ENCODE measurements at places on chromosomes 7 and 10. TPM values are rescaled to one million over a fixed set of nuclear protein-coding genes. Genes with fewer than 3 reads are reported as not detected.

- H3K27ac ChIP-seq = no peak overlapping the region
- no peaks in the 10 kb centered on the region for H3K36me3 ChIP-seq
- DNase-seq = no peak
- peaks cover 6% of the 10 kb centered on the region for H3K4me1 ChIP-seq
- H3K27me3 ChIP-seq = no peaks in the 10 kb centered on the region
Observed at GRCh38 chr10:74898201-74898976, 72.0 kb downstream of the KAT6B start.

The ZNF107 gene
- total RNA-seq = 33.1 TPM

DNA sequence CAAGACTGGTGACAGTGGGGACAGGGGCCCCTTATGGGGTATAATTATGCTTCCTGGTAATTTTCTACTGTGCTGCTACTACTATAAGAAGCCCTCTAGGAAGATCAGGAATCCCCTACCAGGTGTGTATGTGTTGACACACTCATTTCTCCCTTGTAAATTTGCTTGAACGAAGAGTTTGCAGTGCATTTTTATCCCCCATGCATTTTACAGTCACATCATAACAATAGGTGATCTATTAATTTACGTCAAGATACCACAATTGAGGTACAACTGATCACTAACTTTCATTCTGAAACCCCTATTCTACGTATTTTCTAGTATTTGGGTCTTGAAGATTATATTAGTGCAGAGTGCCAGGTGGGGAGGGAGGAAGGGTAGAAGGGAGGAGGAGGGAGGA lies 252.2 kb downstream of the NSUN6 start:
- H3K27ac ChIP-seq = no peak overlapping the region
- H3K36me3 ChIP-seq = no peaks in the 10 kb centered on the region
- no peak for DNase-seq
- H3K4me3 ChIP-seq = no peak overlapping the region
- no peaks in the 10 kb centered on the region for H3K27me3 ChIP-seq
- H3K4me1 ChIP-seq = no peaks in the 10 kb centered on the region

GRCh38 chr10:32148864-32149251 lies 92.6 kb upstream of the KIF5B start:
- no peak overlapping the region for H3K4me3 ChIP-seq
- H3K27ac ChIP-seq = peak overlapping the region; percentile 68
- DNase-seq = no peak
- no peaks in the 10 kb centered on the region for H3K27me3 ChIP-seq
- H3K4me1 ChIP-seq = no peaks in the 10 kb centered on the region

- no peaks in the 10 kb centered on the region for H3K27me3 ChIP-seq
- H3K27ac ChIP-seq = no peak overlapping the region
- no peak overlapping the region for H3K4me3 ChIP-seq
- no peaks in the 10 kb centered on the region for H3K4me1 ChIP-seq
Observed at GRCh38 chr7:17583786-17584185, 285.3 kb downstream of the AHR start.

- H3K27me3 ChIP-seq = no peaks in the 10 kb centered on the region
- no peak for DNase-seq
- H3K36me3 ChIP-seq = no peaks in the 10 kb centered on the region
- H3K4me3 ChIP-seq = no peak overlapping the region
Observed at GRCh38 chr7:139722604-139723003, 55.2 kb downstream of the HIPK2 start.

- no peak for DNase-seq
- no peaks in the 10 kb centered on the region for H3K36me3 ChIP-seq
- no peaks in the 10 kb centered on the region for H3K4me1 ChIP-seq
- H3K27me3 ChIP-seq = no peaks in the 10 kb centered on the region
- no peak overlapping the region for H3K4me3 ChIP-seq
- no peak overlapping the region for H3K27ac ChIP-seq
Observed at GRCh38 chr7:132291481-132291880, 284.8 kb downstream of the PLXNA4 start.

- no peaks in the 10 kb centered on the region for H3K36me3 ChIP-seq
- H3K4me1 ChIP-seq = no peaks in the 10 kb centered on the region
- peak; percentile 29 for DNase-seq
- H3K27ac ChIP-seq = peak overlapping the region; percentile 88
- H3K27me3 ChIP-seq = no peaks in the 10 kb centered on the region
Observed at GRCh38 chr7:111931016-111931517, 275.1 kb downstream of the DOCK4 start.

DNA sequence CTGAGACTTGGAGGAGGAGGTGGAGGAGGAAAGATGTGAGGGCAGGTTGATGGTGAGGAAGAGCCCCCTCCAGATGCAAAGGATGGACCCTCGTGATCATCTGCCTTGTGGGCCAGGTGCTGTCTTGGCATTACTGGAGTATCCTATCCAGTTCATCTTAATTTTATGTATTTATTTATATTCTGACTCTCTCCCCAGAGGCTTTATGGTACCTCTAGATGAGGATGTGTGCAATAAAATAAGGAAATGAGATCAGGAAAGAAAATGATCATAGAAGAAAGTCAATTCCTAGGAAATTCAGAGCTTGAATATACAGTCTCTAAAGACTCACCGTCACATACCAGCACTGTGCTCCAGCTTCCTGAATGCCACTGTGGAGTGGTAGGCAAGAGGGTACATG lies 94.1 kb downstream of the LRRC18 start:
- H3K4me3 ChIP-seq = no peak overlapping the region
- no peaks in the 10 kb centered on the region for H3K36me3 ChIP-seq
- no peaks in the 10 kb centered on the region for H3K27me3 ChIP-seq
- H3K4me1 ChIP-seq = no peaks in the 10 kb centered on the region
- no peak overlapping the region for H3K27ac ChIP-seq
- no peak for DNase-seq

DNA sequence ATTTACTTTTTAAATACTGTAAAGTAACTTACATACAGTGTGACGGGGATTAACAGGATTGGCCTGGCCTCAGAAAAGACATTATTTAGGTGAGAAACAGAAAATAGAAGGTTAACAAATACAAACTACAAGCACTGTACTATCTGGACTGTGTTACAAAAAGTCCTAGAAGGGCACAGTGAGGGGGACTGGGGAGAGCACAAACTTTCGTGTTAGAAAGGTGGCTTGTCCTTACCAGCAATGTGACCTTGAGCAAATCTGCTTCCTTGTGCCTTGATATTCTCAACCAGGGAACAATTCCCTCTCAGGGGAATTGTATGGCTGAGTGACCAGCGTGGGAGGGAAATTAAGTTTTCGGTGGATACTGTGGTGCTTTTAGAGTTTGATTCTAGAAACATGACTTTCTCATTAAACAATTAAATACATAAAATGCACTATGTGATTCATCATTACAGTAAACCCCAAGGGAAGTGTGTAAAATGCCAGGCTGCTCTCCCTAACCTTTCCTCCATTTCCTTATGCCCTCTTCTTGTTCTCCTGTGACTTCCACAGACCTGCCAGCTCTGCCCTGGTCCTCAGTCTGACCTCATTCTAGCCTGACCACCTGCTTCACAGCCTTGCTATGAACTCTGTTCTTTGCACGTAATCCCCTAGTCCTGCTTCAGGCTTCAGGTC lies 57.7 kb downstream of the OSBPL3 start:
- no peak for DNase-seq
- H3K27ac ChIP-seq = no peak overlapping the region
- H3K4me3 ChIP-seq = no peak overlapping the region
- no peaks in the 10 kb centered on the region for H3K36me3 ChIP-seq
- H3K4me1 ChIP-seq = no peaks in the 10 kb centered on the region
- no peaks in the 10 kb centered on the region for H3K27me3 ChIP-seq

GRCh38 chr10:119301397-119301796 lies 94.0 kb downstream of the GRK5 start:
- H3K4me1 ChIP-seq = no peaks in the 10 kb centered on the region
- no peak for DNase-seq
- H3K4me3 ChIP-seq = no peak overlapping the region
- H3K36me3 ChIP-seq = no peaks in the 10 kb centered on the region

The ANKRD30A gene
- 725 TPM for total RNA-seq

GRCh38 chr10:33271969-33272583 lies 62.4 kb downstream of the NRP1 start:
- H3K4me1 ChIP-seq = no peaks in the 10 kb centered on the region
- H3K4me3 ChIP-seq = no peak overlapping the region
- no peaks in the 10 kb centered on the region for H3K36me3 ChIP-seq
- no peaks in the 10 kb centered on the region for H3K27me3 ChIP-seq

DNA sequence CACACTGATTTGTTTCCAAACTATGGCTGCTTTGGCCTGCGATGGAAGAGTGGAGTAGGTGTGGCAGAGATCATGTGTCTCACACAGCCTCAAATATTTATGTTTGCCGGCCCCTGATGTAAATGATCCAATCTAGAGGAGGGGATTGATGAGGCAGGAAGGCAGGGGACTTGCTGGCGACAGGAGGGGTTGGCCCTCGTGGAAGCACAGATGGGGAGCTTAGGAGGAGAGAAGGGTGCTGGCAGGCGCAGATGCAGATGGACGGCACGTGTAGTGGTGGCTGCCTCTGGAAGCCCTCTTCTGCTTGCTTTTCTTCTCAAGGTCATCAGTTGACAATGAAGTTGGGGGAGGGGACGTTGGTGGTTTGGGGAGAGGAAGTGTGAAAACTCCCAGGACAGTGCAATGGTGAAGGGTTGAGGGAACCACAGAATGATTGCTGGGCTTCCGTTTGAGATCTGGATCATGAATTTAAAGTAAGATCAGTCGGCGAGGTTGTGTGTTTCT lies 15.4 kb downstream of the COL13A1 start:
- no peaks in the 10 kb centered on the region for H3K36me3 ChIP-seq
- H3K27me3 ChIP-seq = no peaks in the 10 kb centered on the region
- no peak overlapping the region for H3K27ac ChIP-seq
- no peak overlapping the region for H3K4me3 ChIP-seq

The ASZ1 gene
- total RNA-seq = not detected

DNA sequence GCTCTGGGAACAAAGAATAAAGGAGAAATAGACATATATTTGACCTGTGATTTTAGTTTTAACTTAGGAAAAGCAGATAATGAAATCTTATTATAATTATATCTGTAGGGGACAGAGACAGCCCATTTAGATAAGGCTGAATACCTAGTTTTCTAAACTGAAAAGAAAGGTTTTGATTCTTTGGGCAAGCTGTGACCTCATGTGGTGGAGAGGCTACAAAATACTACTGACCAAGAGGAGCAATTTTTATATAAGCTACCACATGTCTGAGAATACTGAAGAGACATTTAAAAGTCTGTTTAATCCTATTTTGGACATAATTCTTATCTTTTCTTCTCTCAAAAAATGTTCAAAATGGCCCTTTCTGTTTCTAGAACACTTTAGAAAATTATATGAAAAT lies 271.0 kb downstream of the MTERF1 start:
- DNase-seq = no peak
- no peak overlapping the region for H3K27ac ChIP-seq
- H3K4me3 ChIP-seq = no peak overlapping the region
- H3K27me3 ChIP-seq = no peaks in the 10 kb centered on the region

GRCh38 chr7:147569116-147569913 lies 1021.3 kb upstream of the C7orf33 start:
- no peak overlapping the region for H3K27ac ChIP-seq
- H3K4me1 ChIP-seq = no peaks in the 10 kb centered on the region
- no peak overlapping the region for H3K4me3 ChIP-seq
- DNase-seq = no peak

The SLC26A3 gene
- total RNA-seq = 13.6 TPM

The ECHDC3 gene
- total RNA-seq = 256 TPM

DNA sequence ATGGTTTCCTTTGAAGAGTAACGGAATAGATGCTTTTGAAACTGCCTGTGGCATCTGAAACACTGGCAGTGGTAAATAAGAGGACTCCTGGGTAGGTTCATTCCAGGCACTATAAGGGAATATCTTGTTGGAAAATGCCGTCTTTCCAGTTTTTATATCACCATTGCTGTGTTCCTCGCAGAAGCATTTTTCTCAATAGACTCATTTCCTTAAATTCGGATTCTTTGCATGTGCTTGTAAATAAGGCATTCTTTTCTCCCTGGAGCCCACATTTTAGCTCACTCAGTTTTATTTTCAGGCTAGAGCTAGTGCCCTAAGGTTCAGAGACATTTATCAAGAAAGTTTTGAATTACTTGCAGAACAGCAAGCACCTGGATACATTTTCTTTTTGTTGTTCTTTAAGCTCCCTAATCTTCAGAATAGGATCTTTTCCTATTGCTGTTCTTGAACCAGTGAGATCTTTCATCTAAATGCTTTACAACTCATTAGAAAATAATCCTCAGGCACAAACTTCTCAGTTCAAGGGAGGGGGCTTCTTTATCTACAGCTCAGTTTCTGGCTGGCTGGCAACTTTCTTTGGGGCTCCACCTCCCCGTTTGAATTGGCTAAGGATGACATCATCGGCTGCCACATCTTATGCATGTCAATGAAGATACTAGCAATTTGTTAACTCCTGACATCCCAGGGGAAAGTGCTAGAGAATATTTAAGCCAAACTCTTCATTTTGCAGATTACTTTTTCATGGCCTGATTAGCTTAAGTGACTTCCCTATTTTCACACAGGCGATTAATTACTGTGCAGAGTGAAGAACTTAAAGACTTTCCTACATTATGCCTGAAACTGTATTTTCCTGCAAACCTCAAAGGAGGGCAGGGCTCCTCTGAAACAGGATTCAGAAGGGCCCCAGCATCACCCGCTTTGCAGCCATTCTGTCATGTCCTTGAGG lies 133.7 kb upstream of the RSU1 start:
- no peaks in the 10 kb centered on the region for H3K4me1 ChIP-seq
- H3K4me3 ChIP-seq = no peak overlapping the region
- DNase-seq = no peak
- no peak overlapping the region for H3K27ac ChIP-seq

DNA sequence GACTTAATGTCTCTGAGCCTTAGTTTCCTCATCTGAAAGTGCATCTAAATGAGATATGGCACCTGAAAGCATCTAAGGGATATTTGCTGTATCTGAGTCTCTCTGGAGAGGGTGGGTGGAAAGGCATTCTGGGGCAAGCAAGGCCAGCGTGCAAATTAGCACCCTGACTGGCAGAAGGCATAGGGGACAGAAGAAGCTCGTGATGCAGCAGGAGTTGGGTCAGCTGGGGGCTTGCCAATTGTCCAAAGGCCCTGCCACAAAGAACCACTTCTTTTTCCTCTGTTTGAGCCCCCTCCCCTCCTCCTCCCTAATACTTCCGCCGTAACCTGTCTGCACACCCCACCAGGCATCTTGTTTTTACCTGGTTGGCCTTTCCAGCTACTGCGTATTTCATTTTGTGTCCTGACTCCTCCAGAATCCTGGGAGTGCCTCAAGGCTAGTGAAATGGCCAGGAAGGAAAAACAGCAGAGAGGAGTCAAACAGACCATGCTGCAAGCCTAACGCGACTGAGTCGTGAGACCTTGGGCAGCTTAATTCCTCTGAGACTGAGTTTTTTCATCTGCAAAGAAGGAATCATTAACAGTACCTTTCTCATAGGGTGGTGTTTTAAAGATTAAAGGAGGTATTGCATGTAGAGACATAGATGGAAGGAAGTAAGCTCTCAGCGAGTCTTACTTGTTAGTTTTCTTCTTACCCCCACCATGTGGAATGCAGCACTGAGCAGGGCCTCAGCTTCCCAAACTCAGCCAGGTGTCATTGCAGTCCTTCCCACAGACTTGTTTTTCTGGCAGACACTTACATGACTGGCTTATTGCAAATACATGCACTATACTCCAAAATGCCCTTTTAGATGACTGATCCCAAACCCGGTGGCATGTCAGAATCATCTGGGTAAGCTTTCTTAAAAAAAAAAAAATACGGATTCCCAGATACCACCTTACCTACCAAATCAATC lies 49.1 kb upstream of the MXI1 start:
- DNase-seq = no peak
- no peak overlapping the region for H3K27ac ChIP-seq
- H3K4me1 ChIP-seq = no peaks in the 10 kb centered on the region
- H3K36me3 ChIP-seq = no peaks in the 10 kb centered on the region

GRCh38 chr10:122018491-122018890 lies 29.5 kb downstream of the TACC2 start:
- DNase-seq = no peak
- H3K4me3 ChIP-seq = no peak overlapping the region
- H3K27ac ChIP-seq = peak overlapping the region; percentile 80
- H3K36me3 ChIP-seq = no peaks in the 10 kb centered on the region
- peaks cover 3% of the 10 kb centered on the region for H3K4me1 ChIP-seq
